ENCODE measurements at places on chromosomes 6 and 20. TPM values are rescaled to one million over a fixed set of nuclear protein-coding genes. Genes with fewer than 3 reads are reported as not detected.

SLC17A9 gene
- total RNA-seq = 26.1 TPM

NMBR gene
- not detected for total RNA-seq

GMPR gene
- 11.8 TPM for total RNA-seq

TULP1 gene
- total RNA-seq = not detected

TRIM15 gene
- total RNA-seq = not detected

NR2E1 gene
- not detected for total RNA-seq

HLA-DRA gene
- total RNA-seq = 311 TPM

SLC24A3 gene
- not detected for total RNA-seq
